Right lobe of liver (tissue), 6 donors: ENCODE measurements at places on chromosomes 13 and 19.
A peak's percentile ranks its signal among the peaks of the same experiment; 100 is the strongest.

GRCh38 chr13:76756451-76756850 is 129.8 kb downstream of the KCTD12 start:
- no peaks in the 10 kb centered on the region for H3K36me3 ChIP-seq
- H3K27ac ChIP-seq, result no peak overlapping the region
- H3K4me1 ChIP-seq, result no peaks in the 10 kb centered on the region
- no peak for DNase-seq

GRCh38 chr13:113035213-113035800 is 66.3 kb downstream of the MCF2L start:
- H3K27me3 ChIP-seq, result no peaks in the 10 kb centered on the region
- H3K36me3 ChIP-seq, result no peaks in the 10 kb centered on the region
- no peak for DNase-seq
- no peaks in the 10 kb centered on the region for H3K4me1 ChIP-seq
- no peak overlapping the region for H3K27ac ChIP-seq

- no peak overlapping the region for H3K4me3 ChIP-seq
- H3K36me3 ChIP-seq, result no peaks in the 10 kb centered on the region
- no peak for DNase-seq
- peaks cover 6% of the 10 kb centered on the region for H3K4me1 ChIP-seq
- no peak overlapping the region for H3K27ac ChIP-seq
Measured at GRCh38 chr13:109650861-109651260, 135.5 kb downstream of the IRS2 start.

DNA sequence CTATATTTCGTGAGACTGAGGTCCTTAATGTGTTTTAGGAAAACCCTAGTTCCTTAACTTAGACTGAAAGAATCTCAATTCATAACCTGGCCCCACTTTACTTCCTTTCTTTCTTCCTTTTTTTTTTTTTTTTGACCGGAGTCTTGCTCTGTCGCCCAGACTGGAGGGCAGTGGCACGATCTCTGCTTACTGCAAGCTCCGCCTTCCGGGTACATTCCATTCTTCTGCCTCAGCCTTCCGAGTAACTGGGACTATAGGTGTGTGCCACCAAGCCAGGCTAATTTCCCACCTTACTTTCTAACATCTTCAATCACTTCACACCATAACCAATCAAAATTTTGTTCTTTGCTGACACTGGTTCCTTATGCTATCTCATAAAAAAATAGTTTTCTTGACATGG is 2097.0 kb downstream of the PCDH9 start:
- no peaks in the 10 kb centered on the region for H3K4me1 ChIP-seq
- DNase-seq, result no peak
- H3K4me3 ChIP-seq, result no peak overlapping the region
- H3K27me3 ChIP-seq, result no peaks in the 10 kb centered on the region
- H3K27ac ChIP-seq, result no peak overlapping the region

- peaks cover 7% of the 10 kb centered on the region for H3K27me3 ChIP-seq
- no peaks in the 10 kb centered on the region for H3K36me3 ChIP-seq
- DNase-seq, result no peak
- no peak overlapping the region for H3K4me3 ChIP-seq
Measured at GRCh38 chr19:16892868-16893685, 4.3 kb downstream of the F2RL3 start.

GRCh38 chr13:76759877-76760276 is 126.3 kb downstream of the KCTD12 start:
- H3K27ac ChIP-seq, result no peak overlapping the region
- H3K4me1 ChIP-seq, result no peaks in the 10 kb centered on the region
- H3K27me3 ChIP-seq, result no peaks in the 10 kb centered on the region
- no peak for DNase-seq
- no peak overlapping the region for H3K4me3 ChIP-seq

- H3K4me3 ChIP-seq, result no peak overlapping the region
- no peaks in the 10 kb centered on the region for H3K36me3 ChIP-seq
- DNase-seq, result no peak
- no peaks in the 10 kb centered on the region for H3K4me1 ChIP-seq
- no peak overlapping the region for H3K27ac ChIP-seq
Measured at GRCh38 chr19:30722186-30722585, 350.0 kb downstream of the ZNF536 start.

- H3K27me3 ChIP-seq, result no peaks in the 10 kb centered on the region
- no peaks in the 10 kb centered on the region for H3K36me3 ChIP-seq
- DNase-seq, result no peak
- no peaks in the 10 kb centered on the region for H3K4me1 ChIP-seq
Measured at GRCh38 chr13:89097994-89098393, 1426.8 kb downstream of the SLITRK5 start.

DNA sequence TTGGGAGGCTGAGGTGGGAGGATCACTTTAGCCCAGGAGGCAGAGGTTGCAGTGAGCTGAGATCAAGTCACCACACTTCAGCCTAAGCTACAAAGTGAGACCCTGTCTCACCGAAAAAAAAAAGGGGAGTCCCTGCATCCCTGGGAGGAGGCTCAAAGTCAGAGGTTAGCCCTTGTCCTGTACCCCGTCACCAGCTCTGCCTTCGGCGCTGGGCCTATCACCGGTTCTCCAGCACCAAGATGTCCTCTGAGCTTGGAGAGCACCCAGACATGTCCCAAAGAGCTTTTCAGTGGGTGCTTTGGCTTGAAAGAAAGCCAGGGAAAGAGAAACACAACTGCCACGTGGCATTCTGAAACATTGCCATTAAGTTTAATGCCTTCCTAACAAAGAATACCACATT is 356.9 kb upstream of the TSHZ3 start:
- H3K27me3 ChIP-seq, result no peaks in the 10 kb centered on the region
- H3K36me3 ChIP-seq, result no peaks in the 10 kb centered on the region
- no peaks in the 10 kb centered on the region for H3K4me1 ChIP-seq
- DNase-seq, result no peak
- H3K4me3 ChIP-seq, result no peak overlapping the region

DNA sequence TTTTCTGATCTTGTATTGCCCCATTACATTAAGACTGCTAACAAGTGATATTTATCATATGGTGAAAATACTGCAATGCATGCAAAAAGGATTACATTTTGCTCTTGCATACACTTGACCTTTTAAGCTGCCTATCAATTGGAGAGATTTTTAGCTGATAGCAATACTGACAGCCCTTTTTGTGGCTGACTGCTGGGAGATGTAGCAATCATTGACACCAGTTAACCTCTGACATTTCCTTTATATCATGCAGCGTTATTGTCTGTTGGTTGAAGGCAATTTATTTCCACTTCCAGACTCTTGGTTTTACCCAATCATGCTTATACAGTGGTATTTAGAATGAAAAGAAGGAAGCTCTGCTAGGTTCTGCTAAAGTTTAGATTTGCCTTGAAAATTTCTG is 364.0 kb downstream of the LMO7 start:
- H3K27ac ChIP-seq, result no peak overlapping the region
- DNase-seq, result no peak
- no peak overlapping the region for H3K4me3 ChIP-seq
- H3K36me3 ChIP-seq, result no peaks in the 10 kb centered on the region

- H3K36me3 ChIP-seq, result no peaks in the 10 kb centered on the region
- no peak overlapping the region for H3K4me3 ChIP-seq
- H3K27me3 ChIP-seq, result no peaks in the 10 kb centered on the region
Measured at GRCh38 chr13:50552424-50552966, 291.0 kb downstream of the DLEU7 start.

DNA sequence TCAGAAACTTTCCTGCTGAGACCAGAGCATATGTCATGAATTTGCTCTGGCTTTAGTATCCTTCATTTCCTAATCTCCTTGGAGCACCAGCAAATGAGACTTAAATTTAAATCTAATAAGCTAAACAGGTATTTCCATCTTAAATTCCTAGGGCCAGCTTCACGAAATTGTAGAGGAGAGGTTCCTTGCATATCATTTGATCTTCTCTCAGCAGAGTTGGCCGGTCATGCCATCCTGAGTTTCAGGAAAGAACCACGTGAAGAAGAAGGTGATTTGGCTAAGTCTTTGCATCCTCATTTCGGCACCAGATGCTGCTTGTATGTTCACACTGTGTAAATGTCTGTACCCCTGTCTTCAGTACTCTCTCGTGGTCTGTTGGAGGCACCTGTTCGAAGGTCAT is 370.4 kb upstream of the NBEA start:
- no peak overlapping the region for H3K4me3 ChIP-seq
- H3K27me3 ChIP-seq, result no peaks in the 10 kb centered on the region
- DNase-seq, result no peak
- H3K27ac ChIP-seq, result no peak overlapping the region

GRCh38 chr13:27271570-27272096 is 1.0 kb downstream of the RASL11A start:
- DNase-seq, result no peak
- H3K4me1 ChIP-seq, result no peaks in the 10 kb centered on the region
- H3K27ac ChIP-seq, result peak overlapping the region; percentile 89
- H3K27me3 ChIP-seq, result no peaks in the 10 kb centered on the region
- H3K36me3 ChIP-seq, result no peaks in the 10 kb centered on the region
- peak overlapping the region; percentile 79 for H3K4me3 ChIP-seq
